Left ventricle myocardium superior (tissue), 1 donor: ENCODE measurements at places on chromosomes 7 and 10. TPM values are rescaled to one million over a fixed set of nuclear protein-coding genes. Genes with fewer than 3 reads are reported as not detected.
A peak's percentile ranks its signal among the peaks of the same experiment; 100 is the strongest.

- DNase-seq: no peak
These were observed 14.9 kb downstream of the TNRC18 start for GRCh38 chr7:5408777-5409176.

- DNase-seq: peak; percentile 73
These were observed 34.7 kb downstream of the DDIT4 start for GRCh38 chr10:72308320-72308987.

DNA sequence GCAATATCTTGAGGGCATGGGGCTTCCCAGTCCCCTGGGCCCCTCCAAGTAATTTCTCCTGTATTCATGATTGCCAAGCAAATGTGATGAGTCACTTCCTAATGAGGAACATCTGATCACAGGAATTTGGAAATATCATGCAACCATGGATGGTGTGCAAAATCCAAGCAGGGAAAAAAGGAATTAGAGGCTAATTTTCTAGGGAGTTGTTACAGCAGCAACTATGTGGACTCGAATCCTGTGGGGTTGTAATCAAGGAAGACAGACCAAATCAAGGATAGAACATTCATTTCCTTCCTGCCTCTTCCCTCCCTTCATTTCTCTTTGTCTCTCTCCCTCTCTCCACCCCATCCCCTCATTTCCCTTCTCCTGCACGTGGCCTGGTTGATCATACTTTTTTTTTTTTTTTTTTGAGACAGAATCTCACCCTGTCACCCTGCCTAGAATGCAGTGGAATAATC, 23.9 kb upstream of the AGFG2 start:
- DNase-seq: no peak

- no peak for DNase-seq
These were observed 253.6 kb downstream of the SORCS3 start for GRCh38 chr10:104894681-104895080.

DNA sequence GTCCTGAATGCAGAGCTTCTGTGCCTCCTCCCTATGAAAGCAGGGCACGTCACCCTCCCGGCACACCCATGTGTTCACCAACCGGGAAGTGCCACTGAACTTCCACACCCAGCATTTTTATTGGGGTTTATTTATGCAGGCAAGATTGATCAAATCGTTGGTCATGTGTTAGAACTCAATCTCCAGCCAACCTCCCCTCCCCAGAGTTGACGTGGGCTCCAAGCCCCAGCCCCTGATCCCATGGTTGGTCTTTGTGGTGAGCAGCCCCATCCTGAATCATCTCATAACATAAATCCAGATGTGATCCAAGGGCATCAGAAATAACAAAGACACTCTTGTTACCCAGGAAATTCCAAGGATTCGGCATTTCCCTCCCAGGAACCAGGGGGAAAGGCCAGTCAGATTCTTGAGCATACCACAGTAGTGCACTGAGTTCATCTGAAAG, 151.2 kb downstream of the TPST1 start:
- DNase-seq: no peak

- DNase-seq: no peak
These were observed 22.7 kb downstream of the OTUD1 start for GRCh38 chr10:23461557-23461956.

- no peak for DNase-seq
These were observed 14.8 kb downstream of the ACSM6 start for GRCh38 chr10:95208702-95209391.

DNA sequence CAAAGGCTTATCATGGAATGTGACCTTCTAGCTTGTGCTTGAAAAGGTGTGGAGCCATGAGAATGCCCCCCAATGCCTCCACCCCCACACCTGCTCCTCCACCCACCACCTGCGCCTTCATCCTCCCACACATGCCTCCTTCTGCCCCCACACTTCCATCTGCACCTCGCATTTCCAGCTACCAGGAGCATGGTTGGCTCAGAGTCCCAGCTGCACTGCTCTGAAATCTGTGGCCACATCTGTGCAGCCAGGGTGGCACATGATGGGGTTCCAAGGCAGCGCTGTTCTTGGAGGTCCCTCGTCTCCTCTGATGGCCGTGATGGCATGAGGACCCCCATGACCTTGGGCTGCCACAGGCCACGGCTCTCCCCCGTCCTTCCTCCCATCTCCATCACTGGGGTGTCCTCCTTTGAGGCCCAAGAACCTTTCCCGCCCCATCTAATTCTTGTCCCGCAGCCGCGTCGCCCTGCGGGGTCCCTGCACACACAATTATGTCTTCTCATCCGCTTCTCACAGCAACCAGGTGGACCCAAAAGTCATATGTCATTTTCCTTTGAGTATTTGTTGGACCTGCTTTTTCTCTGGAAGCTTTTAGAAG, 40.6 kb upstream of the CNPY1 start:
- no peak for DNase-seq

- no peak for DNase-seq
These were observed 36.1 kb downstream of the AGK start for GRCh38 chr7:141587304-141587703.

GRCh38 chr10:110744782-110745181, 100.6 kb downstream of the RBM20 start:
- no peak for DNase-seq

- no peak for DNase-seq
These were observed 27.8 kb downstream of the HEPACAM2 start for GRCh38 chr7:93198472-93198871.

DNA sequence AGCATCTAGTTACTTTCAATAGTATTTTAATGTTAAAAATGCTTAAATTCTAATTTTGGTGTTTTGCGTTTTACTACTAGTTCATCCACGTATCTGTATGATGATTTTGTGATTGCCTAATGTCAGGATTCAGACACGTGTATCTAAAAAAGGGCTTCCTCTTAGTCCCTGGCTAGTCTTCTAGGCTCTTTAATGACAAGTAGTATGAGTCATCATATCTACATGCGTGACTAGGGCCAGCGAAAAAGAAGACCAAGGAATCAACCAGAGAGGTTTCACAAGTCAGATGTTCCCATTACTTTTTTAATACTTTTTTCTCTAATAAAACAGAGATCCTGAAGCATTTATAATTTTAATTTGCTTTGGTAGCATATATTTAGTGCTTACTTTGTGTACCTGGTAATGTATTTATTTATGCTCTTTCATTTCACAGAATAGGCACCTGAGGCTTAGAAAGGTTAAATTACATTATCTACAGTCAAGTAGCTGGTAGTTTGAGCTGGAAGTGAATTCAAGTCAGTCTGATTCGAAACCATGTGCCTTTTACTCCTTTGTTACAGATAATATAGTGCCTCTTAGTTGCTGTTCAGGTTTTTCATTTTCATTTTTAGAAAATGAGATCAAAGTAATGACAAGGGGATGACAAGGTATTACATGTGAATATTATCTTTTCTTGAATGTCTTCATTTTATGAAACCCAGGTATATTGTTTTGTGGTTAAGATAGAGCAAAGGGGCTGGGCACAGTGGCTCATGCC, 140.3 kb downstream of the FOXP2 start:
- DNase-seq: no peak

DNA sequence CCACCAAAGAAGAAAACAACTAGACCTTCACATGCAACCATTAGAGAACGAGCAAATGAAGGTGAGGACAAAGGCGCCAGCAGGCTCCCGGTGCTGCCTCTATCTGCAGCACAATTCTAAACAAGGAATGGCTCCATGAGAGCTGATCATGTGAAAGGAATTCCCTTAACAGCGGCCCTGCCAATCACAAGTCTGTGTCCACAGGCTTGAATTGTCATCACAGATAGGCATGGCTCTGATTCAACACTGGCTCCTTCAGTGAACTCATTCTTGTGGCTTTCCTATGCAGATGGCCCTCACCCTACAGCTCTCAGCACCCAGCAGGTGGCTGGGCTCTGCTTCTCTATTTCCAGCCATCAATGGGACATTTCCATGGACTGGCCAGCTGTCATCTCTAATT, 36.2 kb downstream of the LAMB1 start:
- DNase-seq: peak; percentile 64

GRCh38 chr7:132653366-132653930, 77.2 kb upstream of the PLXNA4 start:
- DNase-seq: no peak

- no peak for DNase-seq
These were observed 134.3 kb downstream of the DOCK4 start for GRCh38 chr7:112071856-112072255.

DNA sequence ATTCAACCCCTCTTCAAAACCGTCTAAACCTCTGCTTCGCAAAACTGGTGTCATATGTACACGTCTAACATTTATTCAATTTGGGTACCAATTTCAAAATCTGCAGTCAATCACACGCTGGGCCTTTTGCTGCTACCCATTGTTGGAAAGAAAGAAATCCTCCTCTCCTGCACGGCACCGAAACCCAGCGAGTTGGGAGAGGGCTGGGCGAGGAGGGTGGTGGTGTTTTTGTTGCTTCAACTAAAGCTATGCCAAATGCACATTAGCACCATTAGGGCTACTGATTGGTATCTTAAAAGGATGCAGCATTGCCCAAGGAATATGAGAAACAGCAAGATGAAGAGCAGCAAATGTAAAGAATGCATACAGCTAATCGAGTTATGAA, 7.8 kb downstream of the EBF3 start:
- no peak for DNase-seq

GRCh38 chr10:55277549-55277948, 476.5 kb upstream of the PCDH15 start:
- no peak for DNase-seq

DNA sequence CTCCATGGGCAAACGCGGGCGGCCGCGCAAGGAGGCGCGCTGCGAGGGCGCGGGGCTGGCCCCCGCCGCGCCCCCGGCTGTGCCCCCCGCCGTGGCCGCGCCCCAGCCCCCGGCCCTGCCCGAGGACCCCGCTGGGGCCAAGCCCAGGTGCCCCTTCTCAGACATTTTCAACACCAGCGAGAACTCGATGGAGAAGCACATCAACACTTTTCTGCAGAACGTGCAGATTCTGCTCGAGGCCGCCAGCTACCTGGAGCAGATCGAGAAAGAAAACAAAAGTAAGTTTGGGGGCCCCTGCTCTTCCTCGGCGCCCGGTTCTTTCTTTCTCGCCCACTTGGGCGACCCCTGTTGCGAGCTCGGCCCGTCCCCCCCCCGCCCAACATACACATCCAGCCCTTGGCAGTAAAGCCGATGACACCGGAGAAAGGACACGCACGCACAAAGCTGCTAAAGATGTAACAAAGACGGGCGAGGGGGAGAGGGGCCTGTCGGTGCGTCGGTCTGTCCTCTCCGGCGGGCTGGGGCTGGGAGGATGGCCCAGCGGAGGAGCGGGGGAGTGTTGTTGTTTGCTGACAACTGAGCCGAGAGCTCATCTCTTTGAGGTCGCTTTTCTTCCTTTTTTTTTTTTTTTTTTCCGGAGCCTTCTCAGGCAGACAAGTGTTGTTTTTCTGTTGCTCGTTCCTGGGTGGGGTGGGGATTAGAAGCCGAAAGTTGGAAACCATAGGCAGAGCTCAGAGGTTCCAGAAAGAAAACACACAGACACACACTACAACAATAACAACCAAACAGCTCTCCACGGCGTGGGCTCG, 604 bp downstream of the MXI1 start:
- peak; percentile 51 for DNase-seq

DNA sequence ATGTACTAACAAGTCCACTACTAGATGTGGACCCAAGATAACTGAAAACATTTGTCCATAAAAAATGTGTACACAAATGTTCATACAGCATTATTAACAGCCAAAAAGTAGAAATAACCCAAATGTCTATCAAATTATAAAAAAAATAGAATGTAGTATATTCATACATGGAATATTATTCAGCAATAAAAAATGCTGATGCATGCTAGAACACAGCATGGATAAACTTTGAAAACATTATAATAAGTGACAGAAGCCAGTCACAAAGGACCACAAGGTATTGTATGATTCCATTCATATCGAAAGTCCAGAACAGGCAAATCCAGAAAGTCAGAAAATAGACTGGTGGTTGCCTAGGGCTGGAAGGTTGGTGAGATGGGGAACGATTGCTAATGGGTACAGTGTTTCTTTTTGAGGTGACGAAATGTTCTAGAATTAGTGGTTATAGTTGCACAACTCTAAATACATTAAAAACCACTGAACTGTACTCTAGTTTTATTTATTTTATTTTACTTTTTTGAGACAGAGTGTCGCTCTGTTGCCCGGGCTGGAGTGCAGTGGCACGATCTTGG, 43.3 kb upstream of the ANLN start:
- no peak for DNase-seq

- no peak for DNase-seq
These were observed 41.6 kb downstream of the TEX36 start for GRCh38 chr10:125641398-125641797.

DNA sequence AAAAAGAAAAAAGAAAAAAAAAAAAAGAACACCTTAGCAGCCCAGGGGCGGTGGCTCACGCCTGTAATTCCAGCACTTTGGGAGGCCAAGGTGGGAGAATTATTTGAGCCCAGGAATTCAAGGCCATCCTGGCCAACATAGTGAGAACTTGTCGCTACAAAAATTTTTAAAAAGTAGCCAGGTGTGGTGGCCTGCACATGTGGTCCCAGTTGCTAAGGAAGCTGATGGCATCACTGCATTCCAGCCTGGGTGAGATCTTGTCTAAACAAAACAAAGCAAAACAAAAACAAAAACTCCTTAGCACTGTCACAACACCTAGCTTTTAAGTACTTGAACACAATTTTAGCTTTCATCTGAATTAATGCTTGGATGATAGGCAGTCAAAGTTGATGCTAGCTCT, 86.3 kb upstream of the MKLN1 start:
- no peak for DNase-seq

- DNase-seq: no peak
These were observed 39.6 kb upstream of the CNPY1 start for GRCh38 chr7:155585951-155586350.

- peak; percentile 33 for DNase-seq
These were observed 94.1 kb downstream of the ARMH3 start for GRCh38 chr10:101961591-101962498.

GRCh38 chr7:17299483-17299991, 1.1 kb downstream of the AHR start:
- no peak for DNase-seq

GRCh38 chr7:132257253-132257652, 319.0 kb downstream of the PLXNA4 start:
- no peak for DNase-seq

- DNase-seq: no peak
These were observed 290.9 kb downstream of the DPP6 start for GRCh38 chr7:154342971-154343633.

DNA sequence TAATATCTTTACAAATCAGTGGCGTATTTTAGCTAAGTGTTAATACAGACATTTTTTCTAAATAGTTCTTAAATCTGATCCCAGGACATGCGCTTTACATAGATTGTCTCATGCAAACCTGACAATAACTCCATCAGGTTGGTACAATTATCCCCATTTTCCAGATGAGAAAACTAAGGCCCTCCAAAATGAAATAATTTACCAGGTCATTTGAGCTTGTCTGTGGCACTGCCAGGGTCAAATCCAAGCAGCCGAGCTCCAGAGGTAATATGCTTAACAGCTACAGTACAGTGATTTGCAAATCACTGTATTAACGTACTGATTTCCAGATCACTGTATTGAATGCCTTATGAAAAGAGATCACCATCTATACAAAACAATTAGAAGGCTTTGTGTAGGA, 223.1 kb downstream of the CHCHD3 start:
- DNase-seq: no peak

The NUDT13 gene
- total RNA-seq: 4.5 TPM

The ACSM6 gene
- not detected for total RNA-seq

The NPM3 gene
- 8.4 TPM for total RNA-seq

The SNX10 gene
- total RNA-seq: 1.1 TPM

The KCP gene
- total RNA-seq: 0.12 TPM

The CYCS gene
- total RNA-seq: 711 TPM

The KNDC1 gene
- 0.20 TPM for total RNA-seq

The TCF7L2 gene
- 13.5 TPM for total RNA-seq

The ZNF727 gene
- total RNA-seq: 1.8 TPM

The CABCOCO1 gene
- not detected for total RNA-seq

The ADCYAP1R1 gene
- 6.0 TPM for total RNA-seq

The HECTD2 gene
- total RNA-seq: 3.0 TPM

The RPP38 gene
- total RNA-seq: 8.4 TPM
